ENCODE measurements at places on chromosomes 12 and 14.

DNA sequence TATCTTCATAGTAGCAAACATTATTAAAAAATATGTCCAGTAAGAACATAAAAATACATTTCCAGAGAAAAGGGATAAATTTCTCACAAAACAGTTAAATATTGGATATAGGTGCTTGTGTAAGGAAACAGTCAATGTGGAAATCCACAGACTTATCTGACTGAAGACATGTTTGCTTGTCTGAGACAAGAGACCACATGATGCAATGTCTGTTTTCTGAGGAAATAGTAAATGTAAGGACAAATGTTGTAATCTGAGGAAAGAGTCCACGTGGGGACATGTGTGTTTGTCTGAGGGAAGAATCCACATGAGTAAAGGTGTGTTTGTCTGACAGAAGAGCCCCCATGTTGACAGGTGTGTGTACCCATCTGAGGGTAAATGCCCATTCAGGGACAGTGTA, 1093.2 kb downstream of the TMEM121 start:
- DNase-seq, result no peak

DNA sequence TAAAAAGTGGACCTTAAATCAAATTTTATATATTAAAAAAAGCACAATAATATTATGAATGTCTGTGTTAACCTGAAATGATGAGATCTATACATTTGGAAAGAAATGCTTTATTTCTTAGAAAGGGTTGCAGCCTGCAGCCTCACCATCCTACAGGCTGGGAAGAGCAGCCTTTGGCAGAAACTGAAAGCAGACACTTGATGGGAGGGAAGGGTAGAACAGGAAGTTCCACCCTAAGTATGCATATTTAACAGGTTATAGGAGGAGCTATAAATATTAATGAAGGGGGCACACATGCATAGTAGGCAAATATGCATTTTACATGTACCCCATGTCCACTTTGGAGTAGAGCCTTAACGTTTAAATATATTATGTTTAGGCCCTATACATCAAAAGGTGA, 498.0 kb downstream of the FLRT2 start:
- no peak for DNase-seq

- no peak for DNase-seq
Measured at GRCh38 chr12:44519931-44520330, 356.2 kb downstream of the NELL2 start.

GRCh38 chr14:77024171-77024691, 4.3 kb downstream of the IRF2BPL start:
- no peak for DNase-seq

GRCh38 chr14:90583427-90583826, 186.6 kb downstream of the CALM1 start:
- no peak for DNase-seq

DNA sequence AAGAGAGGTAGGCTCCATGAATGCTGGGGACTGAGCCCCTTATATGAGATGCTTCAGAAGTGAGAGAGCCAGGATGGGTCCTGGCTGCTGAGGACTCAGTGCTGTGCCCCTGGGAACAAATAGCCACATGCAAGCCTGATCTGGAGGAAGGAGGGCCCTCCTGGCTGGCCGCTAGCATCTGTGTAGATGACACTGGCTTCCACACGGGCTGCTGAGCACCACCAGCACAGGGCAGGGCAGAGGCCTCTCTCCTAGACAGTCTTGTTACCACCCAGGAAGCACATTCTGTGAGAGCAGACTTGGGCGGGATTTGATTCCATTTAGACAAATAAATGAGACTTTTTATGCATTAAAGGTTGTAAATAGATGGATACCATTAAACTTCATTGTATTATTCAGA, 48.0 kb downstream of the ZNF664 start:
- no peak for DNase-seq

DNA sequence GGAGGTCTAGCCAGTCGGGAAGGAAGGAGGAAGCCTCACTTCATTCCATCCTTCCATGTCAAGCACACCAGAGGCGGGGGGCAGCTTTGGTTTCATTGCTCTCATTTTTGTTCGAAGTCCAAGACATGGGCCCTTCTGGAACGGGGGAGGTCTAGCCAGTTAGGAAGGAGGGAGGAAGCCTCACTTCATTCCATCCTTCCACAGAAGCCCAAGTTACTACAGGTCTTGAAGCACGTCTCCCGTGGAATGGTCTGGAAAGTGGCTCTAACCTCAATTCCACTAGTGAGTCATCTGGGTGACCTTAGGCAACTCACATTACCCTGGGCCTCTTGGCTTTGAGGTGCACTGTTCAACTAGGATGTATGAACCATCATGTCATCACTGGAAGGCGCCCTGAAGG, 156.3 kb downstream of the NTF3 start:
- DNase-seq, result peak; percentile 41

GRCh38 chr14:91280129-91280528, 35.6 kb upstream of the GPR68 start:
- DNase-seq, result no peak

- no peak for DNase-seq
Measured at GRCh38 chr12:26808766-26809476, 24.1 kb downstream of the ITPR2 start.
